Ovary (tissue), 10 donors: ENCODE measurements at places on chromosomes 12 and 14.

- H3K4me1 ChIP-seq = no peaks in the 10 kb centered on the region
- no peaks in the 10 kb centered on the region for H3K27me3 ChIP-seq
- H3K4me3 ChIP-seq = no peak overlapping the region
These were observed 123.7 kb upstream of the DHRS4 start for GRCh38 chr14:23829736-23830471.

- H3K27ac ChIP-seq = no peak overlapping the region
- no peak for DNase-seq
- H3K4me1 ChIP-seq = no peaks in the 10 kb centered on the region
- H3K36me3 ChIP-seq = no peaks in the 10 kb centered on the region
- H3K27me3 ChIP-seq = no peaks in the 10 kb centered on the region
These were observed 152.3 kb downstream of the MON2 start for GRCh38 chr12:62618930-62619329.

- H3K27me3 ChIP-seq = no peaks in the 10 kb centered on the region
- H3K36me3 ChIP-seq = no peaks in the 10 kb centered on the region
- no peak overlapping the region for H3K4me3 ChIP-seq
- H3K27ac ChIP-seq = no peak overlapping the region
- DNase-seq = no peak
These were observed 8.0 kb downstream of the CNOT2 start for GRCh38 chr12:70251226-70251625.

DNA sequence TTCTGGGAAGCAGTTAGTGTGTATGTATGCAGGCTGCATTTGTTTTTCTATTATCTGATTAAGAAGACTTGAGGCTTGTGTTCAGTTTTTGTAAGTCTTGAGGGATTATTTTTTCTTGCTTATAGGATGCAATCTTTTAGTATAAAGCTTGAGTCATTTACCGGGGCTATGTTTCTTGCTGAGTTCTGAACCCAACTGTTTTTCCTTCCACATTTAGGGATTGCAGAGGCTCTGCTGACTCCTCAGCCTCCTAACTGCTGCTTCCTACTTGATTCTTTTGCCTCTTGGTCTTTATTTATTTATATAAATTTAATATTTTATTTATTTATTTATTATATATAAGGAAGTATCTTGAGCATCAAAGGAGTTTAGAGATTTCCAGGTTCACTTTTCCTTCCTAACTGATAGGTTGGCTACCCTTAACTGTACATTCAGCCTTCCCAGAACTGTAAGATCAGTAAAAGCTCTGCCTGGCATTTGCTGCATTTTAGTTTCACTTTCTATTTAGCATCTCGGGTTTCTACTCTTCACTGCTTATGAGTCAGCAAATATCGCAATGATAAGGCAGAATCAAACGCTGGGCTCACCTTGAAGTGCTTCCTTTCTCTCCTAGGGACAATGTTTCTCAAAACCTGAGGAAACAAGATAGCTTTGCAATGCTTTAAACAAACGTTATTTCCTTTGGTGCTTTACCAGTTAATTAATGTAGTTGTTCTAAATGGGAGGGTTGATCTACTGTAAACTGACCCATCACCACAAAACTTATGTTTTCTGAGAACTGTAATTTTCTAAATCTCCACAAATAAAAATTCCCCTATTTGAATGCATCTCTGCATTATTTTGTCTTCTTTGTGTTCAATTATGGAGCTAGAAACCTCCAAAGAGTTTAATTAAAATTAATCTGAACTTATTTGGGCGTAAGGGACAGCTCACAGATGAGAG lies 1183.7 kb upstream of the TMEM132C start:
- H3K4me1 ChIP-seq = no peaks in the 10 kb centered on the region
- H3K4me3 ChIP-seq = peak overlapping the region; percentile 32
- no peaks in the 10 kb centered on the region for H3K27me3 ChIP-seq
- no peaks in the 10 kb centered on the region for H3K36me3 ChIP-seq
- no peak overlapping the region for H3K27ac ChIP-seq

GRCh38 chr12:6937481-6938352 lies 5.9 kb upstream of the RNU7-1 start:
- H3K4me1 ChIP-seq = peaks cover 14% of the 10 kb centered on the region
- peak overlapping the region; percentile 53 for H3K4me3 ChIP-seq
- H3K36me3 ChIP-seq = no peaks in the 10 kb centered on the region
- H3K27ac ChIP-seq = peak overlapping the region; percentile 83

- H3K27me3 ChIP-seq = no peaks in the 10 kb centered on the region
- no peaks in the 10 kb centered on the region for H3K36me3 ChIP-seq
- H3K27ac ChIP-seq = no peak overlapping the region
- H3K4me1 ChIP-seq = peaks cover 2% of the 10 kb centered on the region
These were observed 287.2 kb upstream of the ATP2B1 start for GRCh38 chr12:89995870-89996269.

GRCh38 chr14:36661506-36662257 lies at the start of gene PAX9:
Gene PAX9 (plus strand): TSS chr14:36661860. CDS start chr14:36662090, 230 bp downstream.
- no peak within 1 kb of the TSS for H3K27ac ChIP-seq
- H3K27me3 ChIP-seq = peaks cover 6% of the 10 kb centered on the region
- no peak for DNase-seq
- peaks cover 15% of the 10 kb centered on the region for H3K4me1 ChIP-seq
- no peaks in the 10 kb centered on the region for H3K36me3 ChIP-seq

- H3K4me1 ChIP-seq = peaks cover 6% of the 10 kb centered on the region
- H3K27me3 ChIP-seq = no peaks in the 10 kb centered on the region
- no peak overlapping the region for H3K27ac ChIP-seq
- no peaks in the 10 kb centered on the region for H3K36me3 ChIP-seq
These were observed 12.1 kb upstream of the LRP6 start for GRCh38 chr12:12278899-12279298.

DNA sequence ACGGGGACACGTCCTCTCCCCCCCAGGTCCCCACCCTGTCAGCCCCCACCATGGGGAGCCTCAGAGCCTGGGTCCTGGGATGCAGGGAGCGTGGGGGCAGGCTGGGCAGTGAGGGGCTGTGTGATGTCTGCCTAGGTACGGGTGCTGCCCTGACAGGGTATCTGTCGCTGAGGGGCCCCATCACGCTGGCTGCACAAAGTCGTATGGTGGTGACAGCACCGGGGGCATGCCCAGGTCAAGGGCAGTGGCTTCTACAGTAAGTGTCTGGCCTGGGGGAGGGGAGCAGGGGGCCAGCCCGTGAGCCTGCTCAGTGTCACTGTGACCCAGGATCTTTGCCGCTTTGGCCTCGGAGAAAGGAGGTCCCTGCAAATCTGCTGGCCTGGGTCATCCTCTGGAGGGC lies 23.3 kb downstream of the PAPLN start:
- no peak overlapping the region for H3K4me3 ChIP-seq
- no peaks in the 10 kb centered on the region for H3K27me3 ChIP-seq
- no peak for DNase-seq
- H3K4me1 ChIP-seq = no peaks in the 10 kb centered on the region
- H3K36me3 ChIP-seq = no peaks in the 10 kb centered on the region

GRCh38 chr14:96363751-96364336 lies 518 bp downstream of the GSKIP start:
- H3K4me1 ChIP-seq = peaks cover 7% of the 10 kb centered on the region
- H3K27ac ChIP-seq = no peak overlapping the region
- H3K4me3 ChIP-seq = peak overlapping the region; percentile 95

DNA sequence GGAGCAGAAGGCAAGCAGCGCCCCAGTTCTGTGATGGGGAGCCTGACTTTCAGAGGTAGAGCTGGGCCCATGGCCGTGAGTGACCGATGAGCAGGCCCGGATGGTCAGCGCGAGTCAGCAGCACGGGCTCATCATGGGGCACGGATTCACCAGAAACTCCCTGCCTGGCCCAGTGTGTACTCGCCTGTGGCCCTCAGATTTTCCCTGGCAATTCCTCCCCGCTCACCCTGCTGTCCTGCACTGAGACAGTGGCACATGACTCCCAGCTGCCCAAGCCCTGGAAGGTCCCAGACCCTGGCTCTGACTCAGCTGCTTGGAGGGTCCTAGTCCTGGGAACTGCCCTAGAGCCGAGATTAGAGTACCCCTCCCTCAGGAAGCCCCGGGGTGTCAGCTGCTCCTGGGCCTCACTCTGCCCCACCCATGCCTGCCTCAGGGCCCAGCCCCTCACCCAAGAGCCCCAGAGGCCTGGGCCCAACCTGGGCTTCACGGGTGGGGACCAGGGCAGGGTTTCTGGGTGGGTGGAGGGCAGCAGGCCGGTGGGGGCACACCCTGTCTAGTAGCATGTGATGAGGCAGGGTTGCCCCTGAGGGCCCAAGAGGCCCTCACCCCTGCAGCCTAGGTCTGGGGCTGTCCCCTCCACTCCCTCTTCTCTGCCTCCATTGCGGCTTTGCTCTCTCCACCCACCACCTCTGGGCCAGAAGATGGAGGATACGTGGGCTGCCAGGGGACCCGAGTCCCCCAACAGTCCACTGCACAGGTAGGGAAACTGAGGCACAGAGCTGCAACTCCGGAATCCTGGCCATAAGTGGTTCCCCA lies 8.4 kb downstream of the TRMT61A start:
- H3K4me1 ChIP-seq = peaks cover 8% of the 10 kb centered on the region
- no peak overlapping the region for H3K4me3 ChIP-seq
- H3K27ac ChIP-seq = no peak overlapping the region
- H3K36me3 ChIP-seq = no peaks in the 10 kb centered on the region
- H3K27me3 ChIP-seq = no peaks in the 10 kb centered on the region

DNA sequence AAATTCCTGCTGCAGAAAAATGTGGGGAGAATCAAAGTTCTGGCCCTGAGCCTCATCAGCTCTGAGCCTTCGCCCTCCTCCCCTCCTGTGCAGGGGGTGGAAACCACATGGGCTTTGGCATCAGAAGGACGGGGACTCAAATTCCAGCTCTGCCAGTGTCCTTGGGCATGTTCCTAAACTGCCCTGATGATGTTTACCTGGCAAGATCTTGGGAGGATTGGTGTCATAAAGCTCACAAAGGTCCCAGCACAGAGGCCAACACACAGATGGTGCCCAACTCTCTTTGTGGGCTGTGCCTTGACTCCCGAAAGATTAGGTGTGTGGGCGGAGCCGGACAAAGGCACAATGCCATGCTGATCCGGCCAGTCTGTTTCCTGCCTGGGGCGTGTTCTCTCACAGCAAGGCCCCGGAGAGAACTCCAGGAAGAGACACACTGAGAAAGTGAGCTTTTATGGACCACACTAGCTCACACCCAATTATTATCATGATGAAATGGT lies 20.5 kb upstream of the CLMN start:
- no peaks in the 10 kb centered on the region for H3K27me3 ChIP-seq
- no peaks in the 10 kb centered on the region for H3K36me3 ChIP-seq
- no peaks in the 10 kb centered on the region for H3K4me1 ChIP-seq
- no peak overlapping the region for H3K27ac ChIP-seq
- no peak overlapping the region for H3K4me3 ChIP-seq

- H3K27me3 ChIP-seq = no peaks in the 10 kb centered on the region
- DNase-seq = no peak
- no peaks in the 10 kb centered on the region for H3K36me3 ChIP-seq
- H3K4me3 ChIP-seq = no peak overlapping the region
- peaks cover 1% of the 10 kb centered on the region for H3K4me1 ChIP-seq
These were observed 282.1 kb upstream of the NPAS3 start for GRCh38 chr14:32656601-32657000.
